CD8-positive, alpha-beta memory T cell (primary cell): ENCODE measurements at places on chromosomes 7 and 10.

DNA sequence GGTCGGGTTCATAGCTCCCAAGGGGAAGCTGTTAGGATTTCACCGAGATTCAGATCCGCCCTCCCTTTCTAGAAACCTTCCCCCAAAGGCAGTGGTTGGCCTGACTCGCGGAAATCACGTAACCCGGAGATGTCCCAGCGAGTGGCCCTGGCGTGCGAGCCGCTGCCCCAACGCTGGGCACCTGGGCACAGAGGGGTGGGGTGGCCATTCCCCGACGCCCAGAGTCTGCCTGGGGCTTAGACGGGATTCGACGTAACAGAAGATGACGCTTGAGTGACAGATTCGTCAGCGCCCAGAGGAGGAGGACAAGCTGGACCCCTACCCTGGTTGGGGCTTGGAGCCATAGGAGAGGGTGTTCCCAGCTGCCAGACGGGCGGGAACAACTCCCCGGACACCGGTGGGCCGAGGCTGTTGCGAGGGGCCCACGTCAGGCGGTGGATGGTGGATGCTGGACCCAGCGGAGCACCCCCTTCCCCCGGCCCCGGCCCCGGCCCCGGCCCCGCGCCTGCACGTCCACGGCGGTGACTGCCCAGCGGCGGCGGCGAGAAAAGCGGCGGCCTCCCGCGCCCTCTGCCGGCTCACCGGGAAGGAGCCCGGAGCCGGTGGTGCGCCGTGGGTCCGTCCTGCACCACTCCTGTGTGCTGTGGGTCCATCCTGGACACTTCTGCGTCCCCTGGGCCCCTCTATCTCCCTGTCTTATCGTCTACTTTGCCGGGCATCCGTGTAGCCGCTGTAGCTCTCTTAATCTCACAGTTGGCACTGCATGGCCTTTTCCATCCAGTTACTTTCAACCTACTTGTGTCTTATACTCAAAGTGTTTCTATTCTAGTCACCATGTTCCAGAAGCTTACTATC, 35.4 kb upstream of the KNDC1 start:
- H3K27ac ChIP-seq, result no peak overlapping the region
- H3K36me3 ChIP-seq, result no peaks in the 10 kb centered on the region
- no peaks in the 10 kb centered on the region for H3K4me1 ChIP-seq
- DNase-seq, result no peak

- H3K27me3 ChIP-seq, result no peaks in the 10 kb centered on the region
- no peaks in the 10 kb centered on the region for H3K36me3 ChIP-seq
- H3K4me3 ChIP-seq, result no peak overlapping the region
- no peak overlapping the region for H3K27ac ChIP-seq
- H3K4me1 ChIP-seq, result no peaks in the 10 kb centered on the region
Observed at GRCh38 chr10:111493024-111493625, 416.3 kb downstream of the ADRA2A start.

GRCh38 chr10:33277135-33277536, 57.3 kb downstream of the NRP1 start:
- no peaks in the 10 kb centered on the region for H3K36me3 ChIP-seq
- no peak overlapping the region for H3K4me3 ChIP-seq
- DNase-seq, result no peak
- H3K27me3 ChIP-seq, result no peaks in the 10 kb centered on the region
- no peak overlapping the region for H3K27ac ChIP-seq

- H3K4me1 ChIP-seq, result no peaks in the 10 kb centered on the region
- H3K4me3 ChIP-seq, result no peak overlapping the region
- H3K27ac ChIP-seq, result no peak overlapping the region
- no peaks in the 10 kb centered on the region for H3K27me3 ChIP-seq
Observed at GRCh38 chr7:84060000-84060399, 134.6 kb downstream of the SEMA3A start.

DNA sequence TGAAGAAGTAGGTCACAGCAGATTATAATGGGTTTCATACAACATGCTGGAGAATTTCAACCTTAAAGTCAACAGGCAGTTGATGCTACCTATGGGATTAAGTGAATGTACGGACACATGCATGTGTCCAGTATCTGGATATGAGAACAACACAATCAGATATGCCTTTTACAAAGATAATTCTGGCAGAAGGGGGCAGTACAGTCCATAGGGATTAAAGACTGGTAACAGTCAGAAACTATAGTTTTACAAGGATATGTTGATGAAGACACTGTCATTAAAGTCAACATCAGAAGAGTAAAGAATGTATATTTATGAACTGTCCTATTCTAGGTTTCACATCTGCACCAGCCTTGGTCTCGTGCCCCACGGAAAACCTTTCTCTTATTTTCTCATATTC, 41.5 kb downstream of the ANKMY2 start:
- no peaks in the 10 kb centered on the region for H3K4me1 ChIP-seq
- no peak overlapping the region for H3K4me3 ChIP-seq
- no peak overlapping the region for H3K27ac ChIP-seq
- DNase-seq, result no peak
- no peaks in the 10 kb centered on the region for H3K27me3 ChIP-seq

DNA sequence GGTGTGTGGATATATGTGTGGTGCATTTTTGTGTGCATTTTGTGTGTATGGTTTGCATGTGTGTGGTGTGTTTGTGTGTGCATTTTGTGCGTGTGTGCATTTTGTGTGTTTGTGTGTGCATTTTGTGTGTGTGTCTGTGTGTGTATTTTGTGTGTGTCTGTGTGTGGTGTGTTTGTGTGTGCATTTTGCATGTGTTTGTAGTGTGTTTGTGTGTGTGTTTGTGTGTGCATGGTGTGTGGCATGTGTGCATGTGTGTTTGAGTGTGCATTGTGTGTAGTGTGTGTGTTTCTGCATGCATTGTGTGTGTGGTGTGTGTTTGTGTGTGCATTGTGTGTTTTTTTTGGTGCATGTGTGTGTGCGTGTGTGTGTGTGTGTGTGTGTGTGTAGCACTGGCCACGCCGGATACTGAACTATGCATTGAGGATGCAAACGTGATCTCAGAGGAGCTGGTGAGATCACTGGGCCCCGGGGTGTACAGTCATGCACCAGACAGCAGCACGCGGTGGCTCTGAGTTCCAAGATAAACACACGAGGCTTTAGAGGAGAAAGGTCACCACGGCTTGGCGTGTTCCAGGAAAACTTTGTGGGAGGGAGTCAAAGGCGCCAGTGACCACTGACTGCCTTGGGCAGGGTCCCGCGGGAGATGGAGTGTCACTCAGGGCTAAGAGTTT, 106.6 kb upstream of the SHH start:
- H3K27me3 ChIP-seq, result no peaks in the 10 kb centered on the region
- no peaks in the 10 kb centered on the region for H3K4me1 ChIP-seq
- no peak overlapping the region for H3K4me3 ChIP-seq

GRCh38 chr7:140042386-140042670, 20.4 kb downstream of the PARP12 start:
- DNase-seq, result no peak
- peaks cover 24% of the 10 kb centered on the region for H3K36me3 ChIP-seq
- no peak overlapping the region for H3K4me3 ChIP-seq
- H3K27ac ChIP-seq, result no peak overlapping the region

- H3K27ac ChIP-seq, result no peak overlapping the region
- H3K36me3 ChIP-seq, result no peaks in the 10 kb centered on the region
- H3K4me1 ChIP-seq, result no peaks in the 10 kb centered on the region
- DNase-seq, result no peak
Observed at GRCh38 chr10:77117501-77117900, 520.1 kb downstream of the KCNMA1 start.

- H3K36me3 ChIP-seq, result no peaks in the 10 kb centered on the region
- H3K4me3 ChIP-seq, result no peak overlapping the region
- H3K27ac ChIP-seq, result no peak overlapping the region
- DNase-seq, result no peak
- H3K27me3 ChIP-seq, result no peaks in the 10 kb centered on the region
- no peaks in the 10 kb centered on the region for H3K4me1 ChIP-seq
Observed at GRCh38 chr10:128985036-128985435, 482.0 kb upstream of the MGMT start.

DNA sequence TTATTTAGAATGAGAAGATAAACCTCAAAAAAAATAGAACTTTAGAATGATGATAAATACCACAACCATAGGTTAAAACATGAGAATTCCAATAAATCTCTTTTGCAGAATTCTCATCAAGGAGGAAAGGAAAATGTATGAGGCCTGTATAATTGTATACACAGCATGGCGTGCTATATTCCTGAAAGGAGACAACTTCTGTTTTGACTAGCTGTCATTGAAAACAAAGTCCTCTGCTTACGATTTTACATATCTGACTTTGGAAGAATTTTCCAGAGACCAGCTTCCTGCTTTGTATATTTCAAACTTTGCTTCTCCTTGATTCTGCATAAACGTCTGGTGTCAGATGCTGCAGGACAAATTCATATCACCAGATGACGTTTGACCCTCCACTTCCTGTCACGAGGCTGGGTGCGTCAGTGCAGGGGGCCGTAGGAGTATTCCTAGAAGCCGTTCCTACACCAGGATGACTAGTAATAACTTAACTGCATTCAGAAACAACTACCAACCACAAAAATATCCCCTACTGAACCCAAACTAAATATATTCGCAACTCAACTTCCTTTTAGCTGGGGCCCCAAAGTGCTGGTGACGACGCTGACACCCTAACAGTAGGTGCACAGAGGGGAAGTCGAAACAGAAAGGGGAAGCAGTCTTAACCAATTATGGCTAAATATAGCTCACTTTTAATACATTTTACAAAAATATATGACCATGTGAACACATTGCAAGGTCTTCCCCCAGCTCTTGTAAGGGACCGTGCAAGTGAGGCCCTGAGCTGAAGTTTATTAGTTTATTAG, 178.6 kb upstream of the INHBA start:
- H3K36me3 ChIP-seq, result no peaks in the 10 kb centered on the region
- H3K27ac ChIP-seq, result peak overlapping the region; percentile 70
- DNase-seq, result peak; percentile 44

DNA sequence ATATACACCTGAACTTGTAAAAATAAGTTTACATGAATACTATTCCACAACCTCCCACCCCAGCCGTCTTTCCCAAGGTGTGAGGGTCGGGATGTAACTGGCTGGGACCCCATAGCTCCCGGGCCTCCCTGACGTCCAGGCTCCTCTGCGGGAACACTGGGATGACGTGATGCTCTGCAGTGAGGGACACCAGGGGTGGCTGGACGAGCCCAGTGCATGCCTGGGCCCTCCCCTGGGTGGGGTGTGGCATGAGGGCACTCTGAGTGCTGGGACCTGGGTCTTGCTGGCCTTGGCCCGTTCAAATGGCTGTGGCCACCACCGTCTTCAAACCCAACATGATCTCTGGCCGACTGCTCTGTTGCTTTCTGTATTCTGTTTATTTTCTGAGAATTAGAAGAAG, 182.4 kb downstream of the DNAJB6 start:
- no peak overlapping the region for H3K27ac ChIP-seq
- no peaks in the 10 kb centered on the region for H3K27me3 ChIP-seq
- no peaks in the 10 kb centered on the region for H3K4me1 ChIP-seq
- no peak overlapping the region for H3K4me3 ChIP-seq
- no peaks in the 10 kb centered on the region for H3K36me3 ChIP-seq
- no peak for DNase-seq

DNA sequence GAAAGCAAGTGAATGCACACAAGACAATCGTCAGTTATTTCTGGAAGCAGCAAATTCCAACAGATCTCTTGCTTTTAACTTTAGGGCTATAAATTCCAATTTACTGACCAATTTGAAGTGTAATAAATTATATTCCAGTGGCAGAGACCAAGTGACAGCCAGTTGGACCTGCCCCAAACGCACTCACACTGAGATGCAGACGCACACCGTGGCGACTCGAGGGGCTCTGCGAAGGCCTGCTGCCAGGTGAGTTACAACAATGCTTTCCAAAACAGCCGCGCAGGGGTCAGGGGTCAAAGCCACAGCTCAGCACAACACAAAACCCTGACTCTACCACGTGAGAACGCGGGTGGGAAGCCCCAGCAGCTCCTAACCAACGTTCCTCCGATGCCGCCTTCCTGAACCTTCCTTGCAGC, 97.4 kb downstream of the ZRANB1 start:
- DNase-seq, result no peak
- no peak overlapping the region for H3K4me3 ChIP-seq

DNA sequence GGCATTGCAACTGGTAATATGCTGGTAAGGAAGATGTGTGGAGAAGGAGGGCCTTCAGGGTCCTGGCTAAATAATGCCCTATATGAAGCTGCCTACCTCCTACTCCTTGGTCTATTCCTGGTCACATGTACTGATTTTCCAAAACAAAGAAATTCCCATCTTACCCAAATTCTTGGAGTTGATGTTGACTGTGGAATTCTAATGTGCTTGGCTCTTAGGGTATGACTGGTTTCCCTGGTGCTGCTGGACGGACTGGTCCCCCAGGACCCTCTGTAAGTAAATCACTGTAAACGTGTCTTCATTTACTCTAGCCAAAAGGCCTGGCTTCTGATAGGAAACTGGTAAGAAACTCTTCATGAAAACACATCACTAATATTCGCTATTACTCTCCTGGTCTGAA, 27.0 kb downstream of the COL1A2 start:
- H3K27ac ChIP-seq, result no peak overlapping the region
- no peak for DNase-seq
- H3K4me1 ChIP-seq, result no peaks in the 10 kb centered on the region
- no peaks in the 10 kb centered on the region for H3K27me3 ChIP-seq
- H3K36me3 ChIP-seq, result no peaks in the 10 kb centered on the region

GRCh38 chr7:140263277-140263676, 86.5 kb upstream of the KDM7A start:
- H3K4me1 ChIP-seq, result peaks cover 42% of the 10 kb centered on the region
- no peaks in the 10 kb centered on the region for H3K27me3 ChIP-seq
- no peak overlapping the region for H3K27ac ChIP-seq
- DNase-seq, result no peak

- no peak overlapping the region for H3K4me3 ChIP-seq
- H3K27ac ChIP-seq, result no peak overlapping the region
- no peak for DNase-seq
- H3K36me3 ChIP-seq, result no peaks in the 10 kb centered on the region
Observed at GRCh38 chr7:53672681-53673080, 637.2 kb downstream of the POM121L12 start.

GRCh38 chr10:74889662-74889998, 63.2 kb downstream of the KAT6B start:
- no peaks in the 10 kb centered on the region for H3K4me1 ChIP-seq
- H3K27ac ChIP-seq, result no peak overlapping the region
- H3K36me3 ChIP-seq, result no peaks in the 10 kb centered on the region
- DNase-seq, result no peak
- H3K4me3 ChIP-seq, result no peak overlapping the region

DNA sequence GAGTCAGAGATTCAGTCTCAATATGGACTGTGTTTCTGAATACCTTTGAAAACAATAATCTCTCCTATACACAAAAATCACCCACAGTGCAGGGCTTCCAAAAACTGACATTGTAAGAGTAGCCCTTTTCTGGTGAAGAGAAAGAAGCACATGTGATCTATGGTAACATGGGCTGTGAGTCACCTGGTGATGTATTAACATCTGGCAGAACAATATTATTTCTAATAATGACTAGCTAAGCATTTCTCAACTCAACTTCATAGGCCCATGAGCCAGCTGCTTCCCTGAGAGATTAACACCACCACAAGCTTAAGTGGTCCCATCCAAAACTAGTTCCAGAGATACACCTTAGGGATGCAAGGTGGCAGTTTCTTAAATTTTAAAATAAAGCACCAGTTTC, 331.0 kb upstream of the NRP1 start:
- H3K27ac ChIP-seq, result no peak overlapping the region
- H3K4me1 ChIP-seq, result no peaks in the 10 kb centered on the region
- H3K36me3 ChIP-seq, result no peaks in the 10 kb centered on the region
- no peak for DNase-seq
